Activated T-cell treated with anti-CD3 and anti-CD28 coated beads, Interleukin-2, amount 50 U/mL, for 48 hours (primary cell): ENCODE measurements at places on chromosomes 16 and 17.
A peak's percentile ranks its signal among the peaks of the same experiment; 100 is the strongest.

- DNase-seq = no peak
Observed at GRCh38 chr16:56774016-56774680, 44.2 kb downstream of the NUP93 start.

DNA sequence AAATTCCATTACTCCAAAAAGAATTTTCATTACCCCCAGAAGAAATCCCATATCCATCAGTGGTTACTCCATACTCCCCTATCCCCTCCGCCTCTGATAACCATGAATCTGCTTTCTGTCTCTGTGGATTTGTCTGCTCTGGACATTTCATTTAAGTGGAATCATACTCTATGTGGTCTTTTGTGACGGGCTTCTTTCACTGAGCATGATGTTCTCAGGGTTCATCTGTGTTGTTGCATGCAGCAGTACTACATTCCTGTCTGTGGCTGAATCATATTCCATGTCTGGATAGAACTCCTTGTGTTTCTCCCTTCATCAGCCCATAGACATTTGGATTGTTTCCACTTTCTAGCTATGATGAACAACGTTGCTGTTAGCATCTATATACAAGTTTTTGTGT, 59.5 kb upstream of the IRX3 start:
- no peak for DNase-seq

DNA sequence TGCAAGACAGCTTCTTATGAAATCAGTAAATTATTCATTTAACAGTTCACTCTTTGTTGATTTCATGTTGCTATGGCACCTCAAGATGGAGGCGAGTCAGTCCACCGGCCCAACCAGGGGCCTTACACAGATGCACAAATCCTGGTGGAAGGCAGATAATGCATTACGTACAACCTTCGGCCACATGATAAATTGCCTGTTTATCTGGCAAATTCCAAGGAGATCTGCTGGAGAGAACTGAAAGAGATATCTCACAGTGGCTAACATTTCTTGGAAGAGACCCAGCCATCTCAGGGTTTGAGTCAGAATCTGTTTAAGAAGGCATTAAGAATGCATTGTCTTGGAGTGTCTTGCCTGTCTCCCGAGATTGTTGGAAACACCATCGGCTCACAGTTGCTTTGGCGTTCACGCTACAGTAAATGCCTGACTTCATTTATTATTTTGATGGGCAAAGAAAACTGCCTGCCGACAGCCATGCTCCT, 225.6 kb downstream of the MSI2 start:
- no peak for DNase-seq

- no peak for DNase-seq
Observed at GRCh38 chr17:55344514-55344997, 77.1 kb downstream of the MMD start.

- peak; percentile 90 for DNase-seq
Observed at GRCh38 chr16:48156790-48157209, 1.0 kb upstream of the ABCC12 start.

- no peak for DNase-seq
Observed at GRCh38 chr16:72657791-72658190, 390.1 kb downstream of the ZFHX3 start.

DNA sequence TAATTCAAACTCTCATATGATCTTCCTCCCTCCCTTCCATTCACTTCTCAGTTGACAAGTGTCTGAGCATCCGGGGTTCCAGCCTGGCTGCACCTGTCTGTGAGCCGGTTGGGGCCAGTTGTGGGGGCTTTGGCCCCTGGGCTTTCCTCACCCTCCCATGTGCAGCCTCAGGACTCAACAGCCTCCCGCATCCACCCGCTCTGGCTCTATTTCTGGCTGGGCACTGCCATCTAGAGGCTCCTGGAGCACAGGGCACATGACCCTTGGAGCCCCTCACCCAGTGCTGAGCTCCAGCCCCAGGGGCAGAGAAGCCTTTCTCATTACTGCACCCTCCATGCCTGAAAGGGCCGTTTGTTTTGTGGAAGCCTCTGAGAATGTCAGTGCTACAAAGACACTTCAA, 43.3 kb downstream of the HAPSTR1 start:
- peak; percentile 78 for DNase-seq

- peak; percentile 54 for DNase-seq
Observed at GRCh38 chr17:2796164-2797125, at the start of gene RAP1GAP2. Gene RAP1GAP2, plus strand, starts transcription at chr17:2796438. Its CDS starts 90 bp downstream, at chr17:2796528.

DNA sequence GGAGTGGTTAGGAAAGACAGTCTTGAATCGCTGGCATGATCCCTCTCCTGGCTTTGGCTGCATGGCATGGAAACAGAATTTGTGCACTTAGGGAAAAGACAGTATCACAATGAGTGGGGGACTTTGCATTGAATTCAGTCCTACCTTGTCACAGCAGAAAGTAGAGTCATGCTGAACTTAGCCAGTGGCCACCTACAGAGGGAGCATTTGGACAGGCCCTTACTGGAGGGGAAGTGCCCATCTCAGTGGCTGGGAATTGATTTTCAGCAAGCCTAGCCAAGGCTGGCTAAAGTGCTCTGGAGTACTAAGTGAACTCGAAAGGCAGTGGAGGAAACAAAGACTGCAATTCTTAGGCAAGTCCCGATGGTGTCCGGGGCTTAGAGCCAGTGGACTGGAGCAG, 364.3 kb upstream of the TOM1L1 start:
- DNase-seq = no peak

- no peak for DNase-seq
Observed at GRCh38 chr17:63431939-63432804, 13.9 kb downstream of the CYB561 start.

- no peak for DNase-seq
Observed at GRCh38 chr17:39777534-39778365, 40.0 kb downstream of the GRB7 start.

GRCh38 chr16:533391-534123, 6.0 kb downstream of the CAPN15 start:
- no peak for DNase-seq

- no peak for DNase-seq
Observed at GRCh38 chr17:10292057-10292937, 80.5 kb downstream of the MYH13 start.

DNA sequence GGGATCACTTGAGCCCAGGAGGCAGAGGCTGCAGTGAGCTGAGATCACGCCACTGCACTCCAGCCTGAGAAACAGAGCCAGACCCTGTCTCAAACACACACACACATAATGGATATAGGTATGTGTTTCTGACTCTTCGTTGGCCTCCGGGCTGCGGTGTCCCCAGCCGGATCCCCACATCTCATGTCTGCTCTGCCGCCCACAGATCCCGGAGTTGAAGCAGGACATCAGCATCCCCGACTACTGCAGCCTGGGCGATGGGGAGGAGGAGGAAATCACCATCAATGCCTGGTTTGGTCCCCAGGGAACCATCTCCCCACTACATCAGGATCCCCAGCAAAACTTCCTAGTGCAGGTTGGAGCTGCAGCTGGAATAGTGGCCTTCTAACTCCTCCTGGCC, 15.4 kb downstream of the KDM8 start:
- no peak for DNase-seq

DNA sequence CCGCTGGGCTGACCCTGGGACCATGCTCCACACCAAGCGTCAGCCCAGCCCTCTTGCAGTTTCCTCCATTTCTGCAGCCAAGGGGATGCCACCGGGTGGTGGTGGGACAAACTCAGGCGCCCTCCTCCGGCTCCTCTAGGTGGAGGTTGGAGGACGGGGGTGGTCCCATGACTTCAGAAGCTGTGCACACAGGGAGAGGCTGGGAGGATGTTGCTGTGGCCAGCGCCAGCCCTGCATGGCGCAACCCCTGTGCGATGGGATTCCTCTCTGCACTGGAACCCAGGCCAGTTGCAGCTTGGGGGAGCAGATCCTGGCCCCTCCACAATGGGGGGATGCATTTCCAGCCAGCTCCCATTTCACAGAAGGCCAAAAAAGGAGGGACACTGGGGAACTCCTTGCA, 246.5 kb downstream of the C16orf95 start:
- no peak for DNase-seq

DNA sequence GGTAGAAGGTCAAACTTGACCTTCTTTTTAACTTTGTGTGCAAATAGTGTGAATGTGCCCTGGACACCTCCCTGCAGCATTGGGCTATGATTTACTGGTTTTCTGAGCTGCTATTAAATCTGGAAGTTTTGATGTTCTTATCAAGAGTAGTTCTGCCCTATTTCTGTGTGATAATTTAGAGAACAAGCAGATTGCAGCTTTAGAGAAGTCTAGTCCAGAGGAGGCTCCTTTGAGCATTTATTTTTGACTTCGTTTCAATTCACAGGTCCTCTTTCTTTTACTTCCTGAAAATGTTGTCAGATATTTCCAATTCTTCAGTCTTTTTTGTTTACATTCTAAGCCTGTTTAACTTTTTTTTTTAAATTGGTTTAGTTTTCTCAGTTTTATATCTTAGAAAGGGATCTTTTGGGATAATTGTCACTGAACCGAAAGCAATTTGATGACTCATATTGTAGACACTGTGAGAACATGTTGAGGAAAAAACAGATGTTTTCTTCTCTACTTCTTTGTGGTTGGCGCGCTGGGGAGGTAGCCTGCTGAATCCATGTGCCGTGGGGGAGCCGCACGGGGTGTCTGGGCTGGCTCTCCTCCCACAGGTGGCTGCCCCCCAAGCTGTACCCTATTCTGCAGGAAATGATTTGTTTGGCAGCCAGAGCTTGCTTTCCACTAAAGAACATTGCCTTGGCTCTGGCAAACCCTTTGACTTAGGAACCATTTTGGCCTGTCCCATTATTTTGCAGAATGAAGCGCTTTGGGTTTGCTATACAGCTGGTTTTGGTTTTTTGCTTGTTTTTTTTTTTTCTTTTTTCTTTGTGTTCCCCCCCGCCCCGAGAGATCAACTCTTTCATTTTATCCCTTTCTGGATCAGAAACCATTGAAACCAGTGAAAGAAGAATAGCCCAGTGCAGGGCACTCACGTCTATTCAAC, 53.4 kb downstream of the MFSD11 start:
- DNase-seq = peak; percentile 36

- no peak for DNase-seq
Observed at GRCh38 chr17:59699786-59700185, 7.4 kb downstream of the PTRH2 start.

GRCh38 chr17:1779571-1780131, 17.8 kb downstream of the SERPINF1 start:
- no peak for DNase-seq

- no peak for DNase-seq
Observed at GRCh38 chr17:81435652-81436293, 40.5 kb downstream of the BAHCC1 start.

GRCh38 chr16:66035096-66035495, 331.4 kb upstream of the CDH5 start:
- no peak for DNase-seq

GRCh38 chr16:57800200-57801097, 1.8 kb downstream of the KIFC3 start:
- no peak for DNase-seq

- no peak for DNase-seq
Observed at GRCh38 chr16:27779641-27780164, 229.8 kb downstream of the KATNIP start.

- peak; percentile 4 for DNase-seq
Observed at GRCh38 chr17:77602883-77603640, 355.4 kb upstream of the TNRC6C start.

- DNase-seq = no peak
Observed at GRCh38 chr17:66040402-66040801, 151.5 kb downstream of the CEP112 start.

DNA sequence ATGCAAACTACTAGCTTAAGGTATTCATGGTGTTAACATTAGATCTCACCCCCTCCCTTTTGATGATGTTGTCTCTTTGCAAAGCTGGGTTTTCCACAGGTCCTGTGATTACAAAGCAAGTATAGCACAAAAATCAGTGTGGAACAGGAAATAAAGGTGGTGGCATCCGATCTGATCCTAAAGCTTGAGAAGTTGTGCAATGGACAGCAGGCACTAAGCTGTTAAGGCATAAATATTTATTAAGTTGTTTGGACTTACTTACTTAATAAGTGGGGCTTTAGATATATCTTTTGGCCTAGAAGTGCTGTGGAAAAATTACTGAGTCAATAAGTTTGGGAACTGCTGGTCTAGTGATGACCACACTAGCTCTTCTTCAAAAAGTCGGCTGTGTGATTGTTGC, 5.0 kb downstream of the GLP2R start:
- no peak for DNase-seq

DNA sequence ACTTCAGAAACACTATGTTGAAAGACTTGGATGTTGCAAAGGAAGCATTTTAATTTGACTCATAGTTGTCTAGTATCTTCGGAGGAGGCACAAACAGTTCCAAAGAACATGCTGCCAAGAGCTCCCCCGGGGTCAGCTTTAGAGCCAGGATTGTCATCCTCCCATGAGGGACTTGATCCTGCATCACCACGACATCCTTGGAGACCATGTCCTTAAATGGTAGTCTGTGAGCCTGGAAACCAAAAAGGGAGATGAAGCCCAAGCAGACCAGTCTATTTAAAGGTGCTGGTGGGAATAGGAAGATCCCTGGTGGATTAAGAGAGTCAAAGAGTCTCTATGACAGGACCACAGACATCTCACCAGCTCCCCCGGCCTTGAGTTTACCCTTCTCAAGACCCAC, 33.3 kb upstream of the DYNLRB2 start:
- DNase-seq = no peak

DNA sequence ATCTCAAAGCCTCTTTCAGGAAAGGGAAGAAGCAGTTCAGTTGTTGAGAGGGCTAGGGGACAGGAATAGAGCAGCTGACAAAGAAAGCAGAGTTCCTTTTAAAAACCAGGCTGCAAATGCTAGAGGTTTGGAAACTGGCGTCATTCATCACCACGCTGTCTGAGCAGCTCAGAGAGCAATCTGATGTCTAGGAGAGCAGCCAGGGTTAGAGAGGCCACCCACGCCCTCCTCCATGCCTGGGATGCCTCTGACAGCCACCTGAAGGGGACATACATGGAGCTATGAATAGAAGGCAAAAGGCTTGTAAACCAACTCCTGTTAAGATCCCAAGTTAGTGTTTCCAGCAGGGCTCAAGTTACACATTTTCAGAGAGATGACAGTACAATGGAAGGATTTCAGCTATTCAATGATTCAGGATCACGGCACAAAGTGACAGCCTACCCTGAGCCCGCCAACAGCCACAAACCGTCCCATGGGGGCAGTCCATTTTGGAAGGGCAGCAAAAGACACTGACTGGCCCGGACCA, 12.4 kb downstream of the RAB5C start:
- no peak for DNase-seq

DNA sequence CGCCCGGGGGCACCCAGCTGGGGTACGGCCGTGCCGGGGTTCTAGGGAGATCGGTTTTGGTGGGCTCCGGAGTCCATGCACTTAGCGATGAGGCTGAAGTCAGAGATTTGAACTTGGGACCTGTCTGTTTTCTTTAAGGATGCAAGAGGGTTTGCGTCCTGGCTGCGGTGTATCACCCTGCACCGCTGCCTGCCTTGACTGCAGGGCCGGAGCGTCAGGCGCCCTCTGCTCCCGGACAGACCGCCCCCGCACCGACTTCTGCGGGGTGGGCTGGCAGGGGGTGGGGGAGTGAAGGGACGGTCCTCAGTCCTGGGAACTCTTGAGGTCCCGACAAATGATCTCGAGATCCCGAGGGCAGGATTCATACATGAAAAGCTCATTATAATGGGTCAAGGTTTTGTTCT, 701 bp downstream of the PDP2 start:
- DNase-seq = peak; percentile 62

GRCh38 chr17:8002721-8003593, 542 bp downstream of the GUCY2D start:
- no peak for DNase-seq

GRCh38 chr16:81511371-81511770, 66.8 kb downstream of the CMIP start:
- DNase-seq = no peak
